ENCODE measurements at places on chromosomes 7 and 10. TPM values are rescaled to one million over a fixed set of nuclear protein-coding genes. Genes with fewer than 3 reads are reported as not detected.

HOXA7 gene
- not detected for total RNA-seq

SPRN gene
- total RNA-seq = not detected

CPA2 gene
- 0.23 TPM for total RNA-seq

SLC25A40 gene
- 41.5 TPM for total RNA-seq

CDC14C gene
- total RNA-seq = not detected

All from activated naive CD4-positive, alpha-beta T cell treated with anti-CD3 and anti-CD28 coated beads, Interleukin-2, amount 50 U/mL, for 72 hours (primary cell).